RWPE2 (cell line): ENCODE measurements at places on chromosomes 6 and 20.

- DNase-seq, result no peak
These were observed 6.7 kb downstream of the C6orf132 start for GRCh38 chr6:42135722-42136121.

DNA sequence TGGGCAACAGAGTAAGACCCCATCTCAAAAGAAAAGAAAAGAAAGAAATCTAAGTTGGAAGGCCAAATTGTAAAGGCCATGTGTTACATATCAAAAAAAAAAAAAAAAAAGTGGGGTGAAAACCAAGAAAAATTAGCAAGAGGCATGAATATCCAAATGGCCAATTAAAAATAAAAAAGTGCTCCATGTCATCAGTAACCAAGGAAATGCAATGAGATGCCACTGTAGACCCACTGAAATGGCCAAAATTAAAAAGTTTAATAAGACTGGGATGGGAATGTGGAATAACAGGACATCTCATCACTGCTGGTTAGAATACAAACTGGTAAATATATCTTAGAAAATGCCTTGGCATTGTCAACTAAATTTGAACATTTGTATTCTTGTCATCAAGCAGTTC is 30.1 kb upstream of the BCLAF1 start:
- DNase-seq, result no peak

GRCh38 chr20:23915844-23916243 is 36.3 kb upstream of the CST5 start:
- DNase-seq, result no peak

DNA sequence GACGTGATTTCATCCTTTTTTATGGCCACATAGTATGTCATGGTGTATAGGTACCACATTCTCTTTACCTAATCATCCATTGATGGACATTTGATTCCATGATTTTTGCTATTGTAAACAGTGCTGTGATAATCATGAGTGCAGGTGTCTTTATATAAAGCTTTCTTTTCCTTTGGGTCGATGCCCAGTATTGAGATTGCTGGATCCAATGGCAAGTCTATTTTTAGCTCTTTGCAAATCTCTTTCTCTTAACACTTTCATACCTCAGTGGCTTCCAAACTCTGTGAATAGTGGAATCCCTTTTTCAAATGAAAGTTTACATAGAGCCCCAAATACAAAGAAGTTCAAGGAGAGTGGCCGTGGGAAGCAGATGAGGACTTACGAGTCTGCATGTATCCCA is 105.8 kb upstream of the SPTLC3 start:
- no peak for DNase-seq

GRCh38 chr6:72742001-72742673 is 120.3 kb downstream of the KCNQ5 start:
- no peak for DNase-seq

DNA sequence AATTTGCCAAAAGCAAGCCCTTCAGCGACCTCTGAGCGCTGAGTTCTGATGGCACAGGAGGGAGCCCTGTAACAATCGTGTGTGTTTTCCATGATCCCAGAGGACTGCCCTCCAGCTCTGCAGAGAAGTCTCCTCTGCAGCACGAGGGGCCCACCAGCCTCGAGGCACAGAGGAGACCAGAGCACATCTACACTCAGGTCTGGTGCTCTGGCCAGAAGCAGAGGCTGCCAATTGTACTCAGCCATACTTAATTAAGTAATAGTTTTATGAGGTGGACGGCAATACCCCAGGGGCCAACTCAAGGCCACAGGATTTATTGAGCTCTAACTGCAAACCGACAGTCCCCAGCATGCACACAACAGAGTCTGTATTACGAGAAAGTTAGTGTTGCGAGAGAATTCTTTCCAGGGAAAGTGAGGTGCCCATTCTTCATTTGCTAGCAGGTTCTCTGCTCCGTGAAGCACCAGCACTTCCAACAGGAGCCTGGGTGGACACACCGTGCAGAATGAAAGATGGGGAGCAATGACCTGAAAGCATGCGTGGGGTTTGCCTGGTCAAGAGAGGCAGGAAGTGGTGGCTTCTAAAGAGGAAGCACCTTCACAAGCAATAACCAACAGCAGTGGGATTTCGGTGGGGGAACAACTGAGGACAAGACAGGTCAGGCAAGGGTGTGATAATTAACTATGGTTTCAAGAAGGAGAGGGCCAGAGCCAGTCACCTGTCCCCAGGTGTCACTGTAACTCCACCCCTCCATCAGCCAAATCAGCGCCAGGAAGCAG is 92.8 kb upstream of the FOXC1 start:
- DNase-seq, result no peak

GRCh38 chr20:15251171-15251570 is 913.8 kb upstream of the FLRT3 start:
- DNase-seq, result no peak

GRCh38 chr20:63322146-63322932 is 29.4 kb downstream of the COL20A1 start:
- DNase-seq, result peak; percentile 79

- no peak for DNase-seq
These were observed at the start of gene SOX18 for GRCh38 chr20:64049060-64049877. Gene SOX18, minus strand, starts transcription at chr20:64049639. Its CDS starts 123 bp downstream, at chr20:64049516.

- DNase-seq, result no peak
These were observed 1531.1 kb downstream of the KHDRBS2 start for GRCh38 chr6:60754879-60755278.

DNA sequence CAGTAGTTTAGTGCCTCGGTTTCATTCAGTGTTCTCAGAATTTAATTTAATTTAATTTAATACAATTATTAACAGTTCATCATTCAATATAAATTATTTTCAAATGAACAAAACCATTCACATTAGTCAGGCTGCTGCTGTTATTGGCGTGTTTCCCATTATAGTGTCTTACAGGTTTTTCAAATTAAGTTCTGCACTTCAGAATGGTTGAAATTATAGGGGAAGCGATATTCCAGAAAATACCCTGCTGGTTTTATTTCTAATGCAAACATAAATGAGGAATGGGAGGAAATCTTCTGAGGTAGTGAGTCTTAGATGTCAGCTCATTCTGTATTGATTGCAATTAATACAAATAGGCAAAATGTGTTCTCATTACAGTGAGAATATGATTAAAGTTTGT is 37.6 kb downstream of the OPN5 start:
- DNase-seq, result no peak

DNA sequence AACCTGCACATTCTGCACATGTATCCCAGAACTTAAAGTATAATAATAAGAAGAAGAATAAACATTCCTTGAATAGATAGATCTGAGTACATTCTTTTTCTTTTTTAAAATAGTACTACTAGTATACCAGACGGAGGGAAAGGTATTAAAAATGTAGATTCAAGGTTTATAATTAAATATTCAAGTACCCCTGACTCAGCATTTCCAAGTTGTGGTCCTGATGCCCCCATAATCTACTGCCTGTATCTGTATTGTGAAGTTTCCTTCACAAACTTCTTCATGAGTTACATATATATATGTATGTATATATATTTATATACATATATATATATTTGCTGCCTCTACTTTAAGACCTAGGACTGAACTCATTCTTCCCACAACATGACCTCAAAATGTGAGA is 14.0 kb downstream of the FRK start:
- no peak for DNase-seq

- DNase-seq, result peak; percentile 78
These were observed 124.5 kb downstream of the TAF4 start for GRCh38 chr20:61940976-61941720.

GRCh38 chr6:169212897-169213813 is 40.5 kb downstream of the THBS2 start:
- no peak for DNase-seq

DNA sequence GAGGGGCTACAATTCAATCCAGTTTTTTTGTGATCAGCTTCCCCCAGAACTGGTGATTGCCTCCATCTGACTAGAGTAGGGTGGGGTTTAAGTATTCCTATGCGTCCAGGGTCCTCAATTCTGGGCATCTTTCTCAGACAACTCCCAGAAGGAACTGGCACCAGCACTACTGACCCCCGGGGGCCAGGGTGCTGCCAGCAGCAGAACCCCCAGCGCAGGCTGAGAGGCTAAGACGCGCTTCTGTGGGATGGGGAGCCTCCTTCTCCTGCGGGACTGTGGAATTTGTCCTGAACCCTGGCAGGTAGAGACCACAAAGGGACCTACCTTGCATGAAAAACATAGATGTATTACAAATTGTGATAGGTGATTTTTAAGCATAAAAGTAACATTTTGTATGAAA is 124.4 kb downstream of the PACRG start:
- DNase-seq, result no peak

DNA sequence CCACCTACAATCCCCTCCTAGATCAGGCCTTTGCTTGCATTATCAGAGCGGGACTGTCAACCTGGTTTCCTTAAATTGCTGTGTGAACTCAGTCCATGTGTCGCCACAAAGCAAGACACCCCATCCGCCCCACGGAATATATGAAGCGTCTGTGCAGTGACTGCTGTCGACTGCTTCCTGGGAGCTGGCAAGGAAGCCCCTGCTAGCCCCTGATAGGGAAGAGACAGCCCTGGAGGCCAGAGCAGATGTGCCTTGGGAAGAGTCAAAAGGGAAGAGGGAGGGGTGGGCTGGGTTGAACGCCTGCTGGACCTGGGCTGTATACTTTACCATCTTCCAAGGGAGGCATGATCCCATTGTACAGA is 44.1 kb upstream of the APCDD1L start:
- DNase-seq, result peak; percentile 69

- no peak for DNase-seq
These were observed 208.8 kb downstream of the TFAP2B start for GRCh38 chr6:51027283-51028065.

GRCh38 chr6:56381801-56382251 is 134.4 kb upstream of the COL21A1 start:
- DNase-seq, result no peak

- DNase-seq, result no peak
These were observed 40.8 kb downstream of the ZFAND3 start for GRCh38 chr6:37860226-37860839.

DNA sequence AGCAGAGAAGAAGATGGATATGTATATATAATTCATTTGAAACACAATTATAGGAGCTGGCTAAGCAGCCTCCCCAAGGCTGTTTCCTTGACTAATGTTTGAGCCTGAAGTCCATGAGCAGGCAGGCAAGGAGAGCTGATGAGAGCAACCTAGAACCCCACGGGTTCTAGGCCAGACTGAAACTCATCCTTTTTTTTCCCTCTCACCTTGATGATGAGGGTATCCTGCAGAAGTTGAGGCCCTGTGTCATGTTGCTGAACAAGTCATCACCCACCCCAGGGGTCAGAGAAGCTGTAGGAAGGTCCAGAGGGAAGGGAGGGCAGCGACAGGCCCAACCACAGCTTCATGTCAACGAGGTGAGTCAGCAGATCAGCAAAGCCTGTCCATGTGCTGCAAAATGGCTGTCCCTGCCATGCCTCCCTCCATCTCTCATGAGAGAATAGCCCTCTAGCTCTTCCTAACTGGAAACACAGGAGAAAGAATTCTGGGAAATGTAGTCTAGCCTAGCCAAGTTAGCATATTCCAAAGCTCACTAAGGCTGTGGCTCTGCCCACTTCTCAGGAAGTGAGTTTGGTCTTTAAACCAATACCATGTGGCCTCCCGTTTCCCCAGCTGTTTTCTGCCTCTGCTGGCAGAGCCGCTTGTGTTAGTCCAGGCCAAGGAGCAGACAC is 91.3 kb upstream of the DTNBP1 start:
- no peak for DNase-seq

DNA sequence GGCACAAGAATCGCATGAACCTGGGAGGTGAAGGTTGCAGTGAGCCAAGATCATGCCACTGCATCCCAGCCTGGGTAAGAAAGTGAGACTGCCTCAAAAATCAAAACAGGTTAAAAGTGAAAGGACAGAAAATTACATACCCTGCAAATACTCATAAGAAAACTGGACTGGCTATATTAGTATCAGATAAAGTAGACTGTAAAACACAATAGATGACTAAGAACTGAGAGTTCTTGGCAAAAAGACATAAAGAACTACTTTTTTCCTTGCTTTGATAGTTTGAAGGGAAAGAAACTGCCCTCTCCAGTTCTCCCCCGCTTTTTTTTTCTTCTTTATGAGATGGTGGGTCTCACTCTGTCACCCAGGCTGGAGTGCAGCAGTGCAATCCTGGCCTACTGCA is 17.0 kb downstream of the SNX3 start:
- DNase-seq, result no peak

GRCh38 chr6:28254121-28254519 is 2.1 kb upstream of the ZKSCAN4 start:
- DNase-seq, result no peak

GRCh38 chr20:19802492-19803158 is 44.6 kb downstream of the RIN2 start:
- peak; percentile 80 for DNase-seq

DNA sequence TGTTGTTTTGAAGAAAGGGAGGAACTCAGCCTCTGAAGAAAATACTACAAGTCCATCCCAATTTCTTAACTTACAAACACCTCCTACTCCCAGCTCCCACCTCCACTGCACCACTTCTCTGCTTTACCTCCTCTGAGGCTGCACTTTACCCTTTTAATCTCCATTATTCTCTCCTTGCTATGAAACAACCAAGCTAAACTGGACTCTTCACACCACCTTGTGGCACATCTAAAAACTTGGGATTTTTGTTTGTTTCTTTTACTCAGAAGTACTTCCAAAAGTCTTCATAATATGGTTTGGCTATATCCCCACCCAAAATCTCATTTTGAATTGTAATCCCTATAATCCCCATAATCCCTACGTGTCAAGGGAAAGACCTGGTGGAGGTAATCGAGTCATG is 142.2 kb downstream of the MOXD1 start:
- DNase-seq, result no peak

GRCh38 chr20:1345030-1345755 is 16.3 kb upstream of the SDCBP2 start:
- DNase-seq, result no peak

GRCh38 chr20:53582574-53583351 is 10.9 kb downstream of the ZNF217 start:
- DNase-seq, result peak; percentile 92

- DNase-seq, result no peak
These were observed 69.1 kb upstream of the FLRT3 start for GRCh38 chr20:14406495-14406894.

- DNase-seq, result no peak
These were observed 44.6 kb downstream of the NKX2-4 start for GRCh38 chr20:21352703-21353102.

- DNase-seq, result peak; percentile 74
These were observed 31.8 kb downstream of the SUN5 start for GRCh38 chr20:32972181-32973076.

DNA sequence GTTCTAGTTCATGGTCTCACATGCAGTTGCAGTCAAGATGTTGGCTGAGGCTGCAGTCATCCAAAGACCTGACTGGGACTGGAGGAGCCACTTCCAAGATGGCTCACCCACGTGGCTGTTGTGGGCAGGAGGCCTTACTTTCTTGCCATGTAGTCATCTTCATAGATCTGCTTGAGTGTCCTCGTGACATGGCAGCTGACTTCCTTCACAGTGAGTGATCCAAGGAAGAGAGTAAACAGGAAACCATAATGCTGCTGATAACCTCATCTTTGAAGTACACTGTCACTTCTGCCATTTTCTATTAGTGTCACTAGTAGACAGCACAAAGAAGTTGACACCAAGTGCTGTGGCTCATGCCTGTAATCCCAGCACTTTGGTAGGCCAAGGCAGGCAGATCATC is 40.1 kb upstream of the AKIRIN2 start:
- no peak for DNase-seq
